Spleen (tissue), 13 donors: ENCODE measurements at places on chromosomes 13 and 19. TPM values are rescaled to one million over a fixed set of nuclear protein-coding genes. Genes with fewer than 3 reads are reported as not detected.

DNA sequence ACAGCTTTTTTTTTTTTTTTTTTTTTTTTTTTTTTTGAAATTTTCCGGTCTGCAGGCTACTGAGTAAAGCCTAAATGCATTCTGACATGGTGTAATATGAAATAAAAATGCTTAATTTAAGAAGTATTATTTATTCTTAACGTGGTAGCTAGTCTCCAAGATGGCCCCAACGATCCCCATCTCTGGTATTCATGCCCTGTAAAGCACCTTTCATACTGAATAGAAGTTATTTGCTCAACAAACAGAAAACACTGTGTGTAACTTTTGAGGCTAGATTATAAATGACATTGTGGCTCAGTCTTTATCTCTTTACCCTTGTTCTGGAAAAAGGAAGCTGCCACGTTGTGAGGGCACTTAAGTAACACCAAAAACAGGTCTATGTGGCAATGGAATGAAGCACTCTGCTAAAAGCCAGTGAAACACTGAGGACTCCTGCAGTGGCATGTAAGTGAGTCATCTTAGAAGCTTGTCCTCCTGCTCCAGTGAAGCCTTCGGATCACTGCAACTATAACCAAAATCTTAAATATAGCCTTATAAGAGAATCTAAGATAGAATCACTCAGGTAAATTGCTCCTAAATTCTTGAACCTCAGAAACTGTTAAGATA lies 128.7 kb downstream of the UGGT2 start:
- DNase-seq: no peak
- no peaks in the 10 kb centered on the region for H3K27me3 ChIP-seq
- no peaks in the 10 kb centered on the region for H3K4me1 ChIP-seq
- H3K36me3 ChIP-seq: no peaks in the 10 kb centered on the region
- no peak overlapping the region for H3K4me3 ChIP-seq

DNA sequence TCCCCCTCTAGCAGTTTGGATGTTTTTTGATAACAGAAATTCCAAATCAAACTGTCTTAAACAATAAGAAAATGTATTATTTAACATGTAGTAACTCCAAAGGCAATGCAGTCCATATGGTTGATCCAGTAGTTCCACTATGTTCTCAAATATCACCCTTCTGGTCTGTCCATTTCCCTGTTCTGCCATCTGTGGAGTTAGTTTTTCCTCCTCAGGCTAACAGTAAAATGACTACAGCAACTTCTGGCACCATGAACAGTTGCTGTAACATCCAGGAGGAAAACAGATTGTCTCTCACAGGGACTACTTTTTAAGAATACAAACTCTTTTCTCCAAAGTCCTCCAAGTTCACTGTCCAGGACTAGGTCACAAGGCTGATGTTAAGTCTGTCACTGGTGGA lies 455.4 kb downstream of the FGF14 start:
- H3K27me3 ChIP-seq: no peaks in the 10 kb centered on the region
- H3K27ac ChIP-seq: no peak overlapping the region
- H3K36me3 ChIP-seq: no peaks in the 10 kb centered on the region
- no peak for DNase-seq
- no peak overlapping the region for H3K4me3 ChIP-seq
- H3K4me1 ChIP-seq: no peaks in the 10 kb centered on the region

APOC4 gene
- 0.24 TPM for polyA plus RNA-seq

DNA sequence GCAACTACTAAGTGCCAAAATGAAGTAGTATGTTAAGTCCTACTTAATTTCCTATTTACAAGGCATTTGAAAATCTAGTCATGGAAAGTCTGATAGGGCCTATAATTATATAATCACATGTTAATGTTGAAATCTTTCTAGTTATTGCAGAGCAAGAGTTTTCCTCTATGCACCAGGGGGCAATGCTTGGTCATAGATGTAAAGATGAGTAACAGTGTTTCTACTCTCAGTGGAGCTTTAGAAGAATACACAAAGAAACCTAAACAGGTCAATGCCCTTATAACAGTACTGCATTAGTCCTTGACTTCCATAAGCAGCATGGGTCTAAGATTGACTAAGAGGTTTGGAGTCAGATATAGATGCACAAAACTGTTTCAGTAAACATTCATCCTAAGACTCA lies 218.7 kb downstream of the KCTD12 start:
- H3K27ac ChIP-seq: no peak overlapping the region
- no peaks in the 10 kb centered on the region for H3K36me3 ChIP-seq
- H3K27me3 ChIP-seq: no peaks in the 10 kb centered on the region
- H3K4me1 ChIP-seq: no peaks in the 10 kb centered on the region
- DNase-seq: no peak

- peaks cover 25% of the 10 kb centered on the region for H3K4me1 ChIP-seq
- no peaks in the 10 kb centered on the region for H3K27me3 ChIP-seq
- H3K27ac ChIP-seq: peak overlapping the region; percentile 92
- DNase-seq: peak; percentile 99
Measured at GRCh38 chr19:52140032-52140710, 433 bp upstream of the ZNF616 start.

GRCh38 chr19:8036434-8037099 lies 16.0 kb upstream of the CCL25 start:
- DNase-seq: no peak
- no peak overlapping the region for H3K27ac ChIP-seq
- no peaks in the 10 kb centered on the region for H3K4me1 ChIP-seq
- H3K4me3 ChIP-seq: no peak overlapping the region
- no peaks in the 10 kb centered on the region for H3K36me3 ChIP-seq

GRCh38 chr13:110630566-110631119 lies 15.3 kb downstream of the NAXD start:
- DNase-seq: no peak
- no peaks in the 10 kb centered on the region for H3K27me3 ChIP-seq
- H3K36me3 ChIP-seq: peaks cover 80% of the 10 kb centered on the region
- peak overlapping the region; percentile 12 for H3K27ac ChIP-seq

S1PR5 gene
- 1.2 TPM for polyA plus RNA-seq

- no peak for DNase-seq
- no peaks in the 10 kb centered on the region for H3K36me3 ChIP-seq
- H3K4me3 ChIP-seq: no peak overlapping the region
- H3K4me1 ChIP-seq: peaks cover 12% of the 10 kb centered on the region
- peak overlapping the region; percentile 44 for H3K27ac ChIP-seq
Measured at GRCh38 chr19:726993-727956, 18.5 kb downstream of the PALM start.

DNA sequence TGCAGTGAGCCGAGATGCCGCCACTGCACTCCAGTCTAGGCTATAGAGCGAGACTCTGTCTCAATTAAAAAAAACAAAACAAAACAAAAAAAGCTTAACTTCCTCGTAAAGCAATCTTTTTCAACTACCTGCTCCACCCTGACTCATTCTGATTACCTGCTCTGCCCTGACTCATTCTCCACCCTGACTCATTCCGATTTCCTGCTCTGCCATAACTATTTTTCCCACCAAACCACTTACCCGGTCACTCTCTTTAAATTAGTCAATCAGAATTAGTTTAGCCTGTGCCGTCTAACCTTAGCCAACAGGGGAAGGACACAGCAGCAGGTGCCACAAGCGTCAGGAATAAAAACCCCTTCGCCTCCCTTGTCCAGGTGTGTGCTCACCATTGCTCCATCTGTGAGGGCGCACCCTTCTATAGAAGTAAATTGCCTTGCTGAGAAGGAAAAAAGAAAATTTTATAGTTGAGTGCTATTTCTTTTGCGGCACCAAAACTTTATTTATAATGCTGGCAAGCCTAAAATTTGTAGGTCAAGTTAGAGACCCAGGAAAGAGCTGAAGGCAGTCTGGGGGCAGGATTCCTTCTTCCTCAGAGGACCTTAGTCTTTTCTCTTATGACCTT lies 1.7 kb upstream of the IFT88 start:
- no peaks in the 10 kb centered on the region for H3K27me3 ChIP-seq
- H3K27ac ChIP-seq: no peak overlapping the region
- H3K36me3 ChIP-seq: no peaks in the 10 kb centered on the region

TPTE2 gene
- polyA plus RNA-seq: 0.17 TPM

DNA sequence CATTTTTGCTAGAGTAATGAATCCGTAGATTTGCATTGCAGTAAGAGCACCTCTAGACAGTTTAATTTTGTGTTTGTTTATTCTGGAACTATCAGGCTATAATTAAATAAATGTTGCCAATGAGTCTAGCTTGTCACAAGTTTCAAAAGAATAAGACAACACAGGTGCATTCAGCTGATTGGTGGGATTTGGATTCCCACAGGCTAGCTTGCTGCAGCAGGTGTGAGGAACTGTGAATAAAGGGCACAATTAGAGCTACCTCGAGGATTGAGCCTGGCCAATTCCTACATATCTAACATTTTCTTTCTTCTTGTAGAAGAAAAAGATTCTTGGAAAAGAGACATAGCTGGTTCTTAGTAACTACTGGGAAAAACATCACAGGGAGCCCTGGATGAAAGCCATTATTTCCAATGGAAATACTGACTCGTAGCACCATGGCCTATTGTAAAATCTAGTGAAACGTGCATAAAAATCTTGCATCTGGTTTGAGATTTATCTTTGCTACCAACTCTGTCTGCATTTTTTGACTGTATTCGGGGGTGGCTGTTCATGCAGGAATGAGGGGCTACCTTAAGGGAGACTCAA lies 360.9 kb downstream of the FGF9 start:
- no peaks in the 10 kb centered on the region for H3K27me3 ChIP-seq
- H3K4me3 ChIP-seq: no peak overlapping the region
- no peak for DNase-seq

DNA sequence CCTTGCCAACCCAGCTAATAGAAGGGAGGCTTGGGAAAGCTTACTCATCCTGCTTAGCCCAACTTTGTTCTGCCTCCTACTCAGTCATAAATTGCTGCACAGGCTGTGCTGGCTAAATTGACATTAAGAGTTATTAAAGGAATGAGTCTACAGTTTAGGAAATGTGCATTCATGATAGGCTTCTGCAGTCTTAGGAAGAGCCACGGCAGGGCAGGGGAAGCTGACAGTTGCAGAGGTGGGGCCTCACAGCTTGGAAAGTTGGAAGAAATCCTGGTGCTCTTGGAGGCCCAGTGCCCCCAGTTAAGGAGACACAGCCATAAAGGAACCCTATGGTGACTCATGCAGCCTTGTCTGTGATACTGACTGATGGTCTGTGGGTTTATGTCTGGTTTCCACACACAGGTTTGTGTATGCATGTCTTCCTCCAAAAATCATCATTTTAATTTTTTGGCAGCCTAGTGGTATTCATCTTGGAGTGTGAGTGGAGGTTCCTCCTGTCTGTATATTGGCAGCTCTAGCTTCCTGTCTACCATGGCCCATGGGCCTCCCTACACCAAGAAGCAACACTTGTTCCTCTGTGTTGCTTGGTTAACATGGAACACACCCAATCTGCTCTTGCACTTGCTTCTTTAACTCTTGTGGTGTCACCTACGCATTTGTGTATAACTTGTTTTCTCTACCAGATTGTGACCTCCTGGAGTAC lies 135.0 kb upstream of the KL start:
- H3K27me3 ChIP-seq: no peaks in the 10 kb centered on the region
